ENCODE measurements at places on chromosomes 6 and 20.

DNA sequence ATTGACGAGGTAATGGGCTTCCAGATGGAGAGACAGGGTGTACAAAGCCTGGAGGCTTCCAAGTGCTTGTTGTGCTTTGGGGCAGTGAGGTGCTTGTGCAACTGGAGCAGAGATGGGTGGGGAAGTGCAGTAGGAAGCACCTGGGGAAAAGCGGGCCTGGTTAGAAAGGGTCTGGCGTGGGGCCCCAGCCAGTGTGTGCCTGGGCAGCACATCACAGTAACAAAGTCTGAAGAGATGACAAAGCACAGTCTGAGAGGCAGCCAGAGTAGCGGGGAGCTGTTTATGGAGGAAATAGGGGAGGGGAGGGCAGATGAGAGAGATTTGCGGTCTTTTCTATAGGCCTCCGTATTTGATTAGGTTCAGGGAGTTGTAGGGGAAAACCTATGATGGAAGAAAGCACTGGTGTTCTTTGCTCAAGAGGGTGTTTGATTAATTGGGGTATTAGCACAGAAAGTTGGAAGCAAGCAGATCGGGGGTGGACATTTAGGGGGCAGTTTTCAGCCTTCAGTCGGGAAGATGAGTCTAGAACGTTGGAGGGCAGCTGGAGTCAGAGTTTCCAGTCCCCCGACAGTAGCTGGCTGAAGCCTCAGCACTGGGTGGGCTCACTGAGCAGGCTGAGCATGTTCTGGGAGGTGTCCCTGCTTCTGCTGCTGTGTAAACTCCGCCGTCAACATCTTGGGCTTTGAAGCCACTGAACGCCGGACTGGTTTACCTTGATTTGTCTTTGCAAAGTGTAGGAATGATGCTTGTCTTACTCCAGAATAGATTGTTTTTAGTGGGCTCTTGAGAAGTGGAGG lies 15.5 kb upstream of the MROH8 start:
- DNase-seq: no peak

DNA sequence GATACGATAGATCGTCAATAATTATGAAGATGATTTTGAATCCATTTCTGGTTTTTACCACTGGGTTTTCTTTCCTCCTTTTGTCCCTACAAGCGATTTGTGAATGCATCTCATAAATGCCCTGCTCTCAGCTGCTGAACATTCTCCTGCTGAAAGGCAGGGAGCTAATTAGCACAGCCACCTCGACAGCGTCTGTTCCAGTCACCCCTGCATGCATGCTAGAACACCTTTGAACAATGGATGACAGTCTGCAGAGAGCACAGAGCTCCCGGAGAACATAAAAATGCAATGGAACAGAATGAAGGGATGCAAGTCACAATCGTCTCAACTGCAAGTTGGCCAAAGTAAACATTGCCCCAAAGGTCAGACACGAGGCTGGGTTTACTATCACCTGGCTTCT lies 105.8 kb downstream of the SLC35B3 start:
- DNase-seq: no peak

DNA sequence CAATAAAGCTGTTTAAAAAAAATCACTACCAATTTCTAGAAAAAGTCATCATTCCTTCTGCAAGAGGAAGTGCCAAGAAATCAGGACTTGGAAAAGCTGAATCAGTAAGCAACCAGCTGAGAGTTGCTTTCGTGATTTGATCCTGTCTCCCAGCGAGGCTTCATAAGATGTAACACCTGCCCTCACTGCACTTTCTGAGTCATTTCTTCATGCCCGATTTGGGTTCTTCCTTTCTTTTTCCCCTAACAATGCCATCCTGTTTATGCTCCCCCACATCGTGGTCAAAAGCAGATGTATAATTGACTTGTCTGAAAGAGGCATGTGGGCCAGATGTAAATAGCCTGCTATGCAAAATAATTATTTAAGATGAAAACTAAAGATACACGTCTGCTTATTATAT lies 52.1 kb downstream of the RIPOR2 start:
- peak; percentile 27 for DNase-seq

DNA sequence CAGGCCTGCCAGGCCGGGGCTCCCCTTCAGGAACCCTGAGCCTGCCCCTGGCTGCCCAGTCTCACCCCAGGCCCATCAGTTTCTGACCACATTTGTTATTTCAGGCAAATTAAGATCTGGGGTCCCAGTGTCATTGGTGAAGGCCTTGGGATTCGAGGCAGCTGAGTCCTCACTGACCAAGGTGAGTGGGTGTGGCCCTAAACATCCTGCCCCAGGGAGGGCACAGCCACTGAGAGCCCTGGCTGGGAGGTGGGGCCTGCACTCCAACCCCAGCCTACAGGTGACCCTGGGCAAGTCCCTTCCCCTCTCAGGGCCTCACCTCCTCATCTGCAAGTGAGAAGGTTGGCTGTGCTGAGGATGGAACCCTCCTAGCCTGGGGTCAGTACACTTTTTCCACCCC lies 23.8 kb downstream of the BPIFB1 start:
- no peak for DNase-seq

GRCh38 chr6:46097366-46097765 lies 32.4 kb upstream of the ENPP4 start:
- DNase-seq: no peak

DNA sequence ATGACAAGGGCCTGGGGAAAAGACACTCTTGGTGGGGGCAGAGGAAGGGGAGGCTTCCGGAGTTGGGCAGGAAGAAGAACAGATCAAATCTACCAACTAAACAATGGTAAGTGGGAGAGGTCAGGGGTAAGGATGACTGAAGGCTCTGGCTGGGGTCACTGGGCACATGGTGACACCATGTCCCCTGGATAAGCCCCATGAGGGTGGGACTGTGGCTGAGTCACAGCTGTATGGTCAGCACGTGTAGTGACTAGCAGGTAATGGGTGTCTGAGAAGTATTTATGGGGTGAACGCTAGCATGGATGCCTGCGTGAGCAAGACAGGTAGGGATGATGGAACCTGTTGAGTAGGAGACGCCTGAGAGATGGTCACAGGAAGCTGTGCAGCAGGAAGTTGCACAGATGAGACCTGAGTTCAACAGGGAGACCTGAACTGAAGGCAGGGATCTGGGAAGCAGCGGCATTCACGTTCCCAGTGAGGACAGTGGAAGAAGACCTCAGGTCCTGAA lies 64.5 kb upstream of the SNX9 start:
- DNase-seq: no peak

GRCh38 chr6:163301726-163302635 lies 112.5 kb upstream of the QKI start:
- DNase-seq: no peak

DNA sequence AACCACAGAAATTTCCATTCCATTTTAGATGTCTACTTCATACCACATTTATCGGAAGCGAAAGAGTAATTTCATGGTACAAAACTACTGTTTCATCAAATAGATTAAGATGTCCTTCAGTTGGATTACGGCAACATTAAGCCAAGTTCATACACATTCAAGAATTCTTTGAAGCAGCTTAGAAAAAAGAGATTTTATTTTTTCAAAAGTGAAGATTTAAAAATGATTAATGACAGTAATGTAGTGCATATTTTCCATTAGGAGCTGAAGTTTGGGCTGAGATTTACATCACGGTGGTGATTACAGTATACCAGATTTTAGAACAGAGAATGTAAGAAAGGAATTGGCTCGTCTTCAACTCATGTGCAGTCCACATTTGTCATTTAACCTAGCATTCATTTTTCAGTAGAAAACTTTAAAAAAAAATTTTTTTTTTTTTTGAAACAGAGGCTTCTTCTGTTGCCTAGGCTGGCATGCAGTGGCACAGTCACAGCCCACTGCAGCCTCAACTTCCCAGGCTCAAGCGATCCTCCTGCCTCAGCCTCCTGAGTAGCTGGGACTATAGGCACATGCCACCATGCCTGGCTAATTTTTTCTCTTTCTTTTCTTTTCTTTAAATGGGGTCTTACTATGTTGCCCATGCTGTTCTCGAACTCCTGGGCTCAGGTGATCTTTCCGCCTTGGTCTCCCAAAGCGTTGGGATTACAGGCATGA lies 1.9 kb downstream of the SYNJ2 start:
- DNase-seq: no peak

- DNase-seq: no peak
Measured at GRCh38 chr6:48713612-48714011, 602.6 kb upstream of the PTCHD4 start.

DNA sequence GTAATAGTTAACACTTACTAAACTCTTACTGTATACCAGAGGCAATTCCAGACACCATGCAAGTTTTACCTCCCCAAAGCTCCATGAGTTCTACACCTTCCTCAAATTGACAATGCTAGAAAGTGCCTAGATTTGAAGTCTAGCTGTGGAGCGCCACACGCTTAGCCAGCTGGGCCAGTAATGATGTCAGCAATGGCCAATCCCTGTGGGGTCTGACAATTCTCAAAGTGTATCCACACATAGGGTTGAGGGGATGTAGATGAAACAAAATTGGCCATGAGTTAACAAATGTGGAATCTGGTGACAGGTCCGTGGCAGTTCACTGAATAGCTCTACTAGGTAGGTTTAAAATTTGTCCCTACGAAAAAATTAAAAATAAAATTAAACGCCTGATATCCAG lies 1.3 kb downstream of the ZNF343 start:
- no peak for DNase-seq

DNA sequence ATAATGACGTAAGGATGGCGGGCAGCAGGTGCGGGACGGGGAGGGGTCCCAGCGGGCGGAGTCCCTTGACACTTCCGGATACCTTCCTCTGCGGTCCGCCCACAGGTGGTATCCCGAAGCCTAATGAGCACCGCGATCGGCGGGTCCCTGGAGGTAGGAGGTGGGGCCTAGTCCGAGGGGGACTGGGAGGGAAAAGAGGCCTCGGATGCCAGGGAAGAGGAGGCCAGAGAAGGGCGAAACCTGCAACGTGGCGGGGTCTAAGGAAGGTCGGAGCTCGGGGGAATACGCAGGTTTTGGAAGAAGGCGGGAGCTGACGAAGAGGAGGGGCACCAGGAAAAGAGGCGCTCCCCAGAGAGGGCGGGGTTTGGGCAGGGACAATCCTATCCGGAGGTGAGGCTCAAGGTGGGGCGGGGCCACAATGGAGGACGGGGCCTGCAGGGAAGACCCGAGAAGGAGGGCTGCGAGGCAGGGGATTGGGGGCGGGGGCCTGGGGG lies 3.7 kb downstream of the PRSS16 start:
- no peak for DNase-seq

DNA sequence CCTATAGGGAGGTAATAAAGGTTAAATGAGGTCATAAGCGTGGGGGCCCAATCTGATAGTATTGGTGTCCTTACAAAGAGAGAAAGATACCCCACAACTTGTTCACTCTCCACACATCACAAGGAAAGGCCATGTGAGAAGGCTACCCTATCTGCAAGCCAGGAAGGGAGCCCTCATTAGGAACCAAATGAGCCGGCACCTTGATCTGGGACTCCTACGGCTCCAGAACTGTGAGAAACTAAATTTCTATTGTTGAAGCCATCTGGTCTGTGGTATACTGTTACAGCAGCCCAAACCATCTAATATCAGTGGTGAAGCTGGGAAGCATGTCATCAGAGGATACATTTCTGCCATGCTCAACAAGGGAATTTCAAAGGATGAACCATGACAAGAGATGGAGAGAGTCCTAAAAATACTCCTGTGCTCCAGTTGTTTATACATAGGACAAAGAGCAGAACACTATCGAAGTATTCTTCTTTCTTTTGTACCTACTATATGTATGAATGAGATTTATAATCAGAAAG lies 10.4 kb downstream of the COX7A2 start:
- DNase-seq: no peak

DNA sequence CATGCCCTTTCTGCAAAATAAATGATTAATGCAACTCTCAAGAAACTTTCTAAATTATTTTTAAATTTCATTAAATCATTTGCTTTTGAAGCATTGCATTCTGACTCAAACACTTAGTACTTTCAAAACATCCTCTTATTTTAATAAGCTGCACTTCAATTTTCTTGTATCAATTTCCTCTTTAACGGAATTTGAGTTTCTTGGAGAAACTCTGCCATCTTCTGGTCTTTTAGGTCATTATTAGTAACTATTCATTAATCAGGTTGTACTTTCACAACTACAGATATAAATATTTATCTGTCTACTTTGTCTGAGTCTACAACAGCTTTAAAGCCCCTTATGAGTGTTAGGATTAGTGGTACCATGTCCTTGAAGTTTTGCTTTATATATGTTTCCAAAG lies 30.2 kb downstream of the TMX4 start:
- DNase-seq: peak; percentile 3

DNA sequence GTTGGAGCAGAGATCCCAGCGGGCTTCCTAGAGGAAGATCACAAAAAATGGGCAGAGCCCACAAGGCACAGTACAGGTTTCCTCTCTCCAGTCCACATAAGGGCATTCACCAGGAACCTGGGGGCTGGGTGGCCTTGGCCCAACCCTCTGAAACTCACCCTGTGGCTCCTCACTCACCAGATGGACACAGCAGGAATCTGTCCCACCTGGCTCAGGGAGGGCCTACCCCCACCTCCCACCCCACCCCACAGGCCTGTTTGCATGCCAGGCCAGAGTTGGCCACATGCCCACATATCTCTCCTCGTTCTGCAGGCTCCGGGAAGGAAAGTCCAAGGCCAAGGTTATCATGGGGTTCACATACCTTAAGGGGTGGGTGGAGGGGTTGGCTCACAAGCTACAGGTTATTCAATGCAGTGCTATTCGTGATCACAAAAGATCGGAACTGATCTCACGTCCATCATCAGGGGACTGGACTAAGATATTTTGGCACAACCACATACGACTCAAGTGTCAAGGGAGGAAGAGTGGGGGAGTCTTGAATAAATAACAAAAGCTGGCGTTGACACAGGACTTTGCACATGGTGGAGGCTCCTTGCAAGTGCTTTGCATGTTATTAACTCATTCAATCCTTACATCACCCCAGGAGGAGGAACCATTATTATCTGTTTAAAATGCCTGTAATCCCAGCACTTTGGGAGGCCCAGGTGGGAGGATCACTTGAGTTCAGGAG lies 13.0 kb downstream of the RIPOR3 start:
- no peak for DNase-seq

GRCh38 chr6:52102405-52102804 lies 15.0 kb upstream of the PKHD1 start:
- DNase-seq: no peak

DNA sequence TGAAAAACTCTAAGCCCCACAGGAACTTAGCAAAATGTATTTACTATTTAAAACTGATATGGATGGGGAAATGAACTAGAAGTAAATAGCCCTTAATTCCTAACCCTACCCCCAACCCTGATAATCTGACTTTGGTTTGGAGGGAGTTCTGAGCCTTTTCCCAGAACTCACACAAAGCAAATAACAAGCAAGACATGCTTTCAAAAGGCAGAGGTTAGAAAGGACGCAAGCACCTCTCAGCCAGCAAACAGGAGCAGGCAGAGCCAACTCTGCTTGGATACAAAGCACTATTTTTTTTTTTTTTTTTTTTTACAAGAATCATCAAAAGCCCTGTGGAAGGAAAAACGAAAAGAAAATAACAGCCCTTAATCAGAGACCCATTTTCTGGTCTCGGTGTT lies 58.7 kb downstream of the SLC22A23 start:
- DNase-seq: no peak

- DNase-seq: no peak
Measured at GRCh38 chr6:105920071-105920470, 166.1 kb upstream of the PRDM1 start.

- no peak for DNase-seq
Measured at GRCh38 chr6:2957696-2958330, 13.6 kb downstream of the SERPINB6 start.

Measured in foreskin melanocyte (primary cell).